Activated CD8-positive, alpha-beta T cell treated with anti-CD3 and anti-CD28 coated beads for 36 hours (primary cell): ENCODE measurements at places on chromosomes 12 and 14. TPM values are rescaled to one million over a fixed set of nuclear protein-coding genes. Genes with fewer than 3 reads are reported as not detected.

CPM gene
- 5.8 TPM for total RNA-seq

NOS1 gene
- total RNA-seq: not detected

CCDC38 gene
- total RNA-seq: 0.34 TPM

DNA sequence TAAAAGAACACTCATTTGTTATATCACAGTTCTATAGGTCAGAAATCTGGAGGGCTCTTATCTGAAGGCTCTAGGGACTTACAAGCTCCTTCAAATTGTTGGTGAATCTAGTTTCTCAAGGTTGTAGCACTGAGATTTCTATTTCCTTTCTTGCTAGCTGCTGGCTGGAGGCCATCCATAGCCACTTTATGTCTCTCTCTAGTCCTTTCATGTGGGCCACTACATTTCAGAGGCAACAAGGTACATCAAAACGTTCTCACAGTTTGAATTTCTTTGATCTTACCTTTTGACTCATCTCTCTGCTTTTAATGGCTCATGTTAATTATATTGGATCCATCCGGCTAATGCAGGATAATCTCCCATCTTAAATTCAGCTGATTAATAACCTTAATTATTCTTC, 286.8 kb downstream of the DIO2 start:
- no peak for DNase-seq

DNA sequence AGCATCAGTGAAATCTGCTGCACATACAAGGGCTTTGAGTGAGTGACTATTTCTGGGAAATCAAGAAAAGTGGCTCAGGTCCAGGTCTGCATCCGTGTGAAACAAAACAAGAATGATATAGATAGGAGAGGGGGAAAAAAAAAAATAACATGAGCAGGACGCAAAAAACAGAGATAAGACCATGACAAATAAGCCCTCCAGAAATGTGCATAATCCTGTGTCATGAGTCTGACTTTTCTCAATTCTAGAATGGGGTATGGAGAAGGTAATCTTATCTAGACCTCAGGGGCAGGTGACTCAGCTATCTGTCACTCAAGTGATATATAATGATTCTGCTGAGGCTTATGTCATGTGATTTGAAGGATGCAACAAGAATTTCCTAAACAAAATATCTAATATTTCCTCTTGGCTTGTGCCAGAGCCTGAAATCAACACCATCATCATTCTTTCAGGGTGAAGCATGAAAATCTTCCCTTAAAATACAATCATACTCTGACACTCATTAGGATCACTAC, 250.0 kb downstream of the PHLDA1 start:
- peak; percentile 18 for DNase-seq

DNA sequence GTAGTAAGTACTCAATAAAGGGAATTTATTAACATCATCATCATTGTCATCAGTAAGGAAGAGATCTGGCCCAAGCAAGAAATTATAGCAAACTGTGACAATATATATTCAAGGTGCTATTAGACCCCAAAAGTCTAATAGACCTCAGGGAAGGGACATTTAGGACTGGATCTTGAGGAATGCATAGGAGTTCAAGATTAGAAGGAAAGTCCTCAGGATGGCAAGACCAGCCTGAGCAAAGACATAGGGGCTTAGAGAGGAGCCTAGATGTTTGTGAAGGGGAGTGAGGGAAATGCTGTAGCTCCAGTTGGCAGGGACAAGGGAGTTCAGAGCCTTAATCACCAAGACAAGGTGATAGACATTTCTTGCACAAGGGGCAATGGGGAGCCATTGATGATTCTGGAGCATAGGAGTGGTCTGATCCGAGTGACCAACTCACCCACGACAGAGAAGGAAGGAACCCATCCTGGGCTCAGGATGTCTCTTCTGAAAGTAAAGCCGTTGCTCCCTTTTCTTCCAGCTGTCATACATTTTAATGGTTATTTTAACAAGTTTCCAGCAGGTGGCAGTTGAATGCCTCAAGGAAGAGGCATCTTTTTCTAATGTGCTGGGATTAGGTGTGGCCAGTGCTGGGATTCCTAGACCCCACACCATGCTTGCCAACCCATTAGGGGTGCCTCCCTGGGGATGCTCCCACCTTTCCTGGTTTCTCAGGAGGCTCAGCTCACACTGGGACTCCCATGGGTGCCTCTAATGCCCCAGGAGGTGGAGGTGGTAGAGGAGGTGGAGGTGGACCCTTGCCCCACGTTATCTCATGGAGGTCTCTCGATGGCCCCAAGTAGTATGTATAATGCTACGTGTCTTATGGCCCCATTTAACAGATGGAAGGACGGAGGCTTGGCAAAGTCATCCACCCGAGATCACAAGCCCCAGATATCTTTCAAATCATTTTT, 37.8 kb downstream of the PHETA1 start:
- DNase-seq: no peak

- DNase-seq: peak; percentile 17
Measured at GRCh38 chr12:3753544-3754284, 805 bp upstream of the CRACR2A start.

- DNase-seq: no peak
Measured at GRCh38 chr14:31045501-31046080, 19.4 kb upstream of the STRN3 start.

- DNase-seq: no peak
Measured at GRCh38 chr12:3355378-3355900, 135.6 kb upstream of the PRMT8 start.

DNA sequence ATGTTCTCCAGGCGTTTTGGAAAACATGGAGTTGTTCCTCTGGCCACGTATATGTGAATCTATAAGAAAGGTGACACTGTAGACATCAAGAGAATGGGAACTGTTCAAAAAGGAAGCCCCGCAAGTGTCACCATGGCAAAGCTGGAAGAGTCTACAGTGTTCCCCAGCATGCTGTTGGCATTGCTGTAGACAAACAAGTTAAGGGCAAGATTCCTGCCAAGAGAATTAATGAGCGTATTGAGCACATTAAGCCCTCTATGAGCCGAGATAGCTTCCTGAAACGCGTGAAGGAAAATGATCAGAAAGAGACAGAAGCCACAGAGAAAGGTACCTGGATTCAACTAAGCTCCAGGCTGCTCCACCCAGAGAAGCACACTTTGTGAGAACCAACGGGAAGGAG, 92.5 kb upstream of the EIF5 start:
- no peak for DNase-seq

GRCh38 chr14:99921425-99921824, 128.2 kb downstream of the EML1 start:
- no peak for DNase-seq

- DNase-seq: no peak
Measured at GRCh38 chr12:50104417-50105366, 884 bp downstream of the GPD1 start.

DNA sequence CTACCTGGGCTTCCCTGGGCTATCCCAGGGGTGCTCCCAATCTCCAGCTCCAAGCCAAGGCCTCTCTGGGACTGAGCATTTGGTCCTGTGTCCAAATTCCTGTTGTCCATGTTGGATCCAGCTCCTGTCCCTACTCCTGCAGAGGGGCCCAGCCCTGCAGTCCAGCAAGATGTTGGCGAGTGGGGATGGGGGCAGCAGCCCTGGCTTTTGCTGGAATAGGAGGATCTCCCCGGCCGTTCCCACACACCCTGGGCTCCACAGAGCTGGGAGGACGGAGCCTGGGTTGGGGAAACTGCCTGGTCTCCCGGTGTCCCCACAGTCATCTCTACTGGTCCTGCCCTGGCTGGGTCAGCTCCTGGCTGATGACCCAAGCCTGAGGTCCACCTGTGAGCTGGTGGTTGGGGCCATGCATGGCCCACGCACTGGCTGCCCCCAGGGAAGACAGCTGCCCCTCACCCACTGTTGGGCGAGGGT, 219.6 kb upstream of the C14orf180 start:
- DNase-seq: no peak
